ENCODE measurements at places on chromosomes 13 and 19.

DNA sequence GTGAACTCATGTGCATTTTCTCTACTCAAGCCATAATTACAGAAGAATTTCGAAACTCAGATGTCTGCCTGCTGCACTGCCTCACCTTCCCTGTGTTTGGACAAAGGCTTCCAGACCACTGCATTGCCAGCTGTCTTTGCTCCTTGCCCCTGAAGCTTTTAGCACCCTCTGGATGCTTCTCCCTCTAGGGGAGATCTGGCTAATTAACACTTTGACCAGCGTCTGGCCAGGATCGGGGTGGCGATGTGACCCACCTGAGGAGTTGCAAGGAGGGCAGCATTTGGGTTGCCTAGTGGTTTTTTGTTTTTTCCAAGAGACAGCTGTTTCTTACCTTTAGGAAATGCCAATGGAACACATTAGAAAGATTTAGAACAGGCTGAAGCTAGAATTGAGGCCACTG is 127.7 kb upstream of the ZNF536 start:
- no peak for DNase-seq

- DNase-seq: no peak
These were observed 4.4 kb downstream of the IFNL3 start for GRCh38 chr19:39240421-39240820.

GRCh38 chr19:49824662-49825061 is 6.6 kb downstream of the MED25 start:
- no peak for DNase-seq

- peak; percentile 43 for DNase-seq
These were observed 21.1 kb downstream of the ZNF473 start for GRCh38 chr19:50046649-50047503.

- DNase-seq: peak; percentile 35
These were observed 867 bp downstream of the WBP4 start for GRCh38 chr13:41061914-41062837.

- peak; percentile 51 for DNase-seq
These were observed 1.2 kb upstream of the ENOX1 start for GRCh38 chr13:43787997-43788396.

DNA sequence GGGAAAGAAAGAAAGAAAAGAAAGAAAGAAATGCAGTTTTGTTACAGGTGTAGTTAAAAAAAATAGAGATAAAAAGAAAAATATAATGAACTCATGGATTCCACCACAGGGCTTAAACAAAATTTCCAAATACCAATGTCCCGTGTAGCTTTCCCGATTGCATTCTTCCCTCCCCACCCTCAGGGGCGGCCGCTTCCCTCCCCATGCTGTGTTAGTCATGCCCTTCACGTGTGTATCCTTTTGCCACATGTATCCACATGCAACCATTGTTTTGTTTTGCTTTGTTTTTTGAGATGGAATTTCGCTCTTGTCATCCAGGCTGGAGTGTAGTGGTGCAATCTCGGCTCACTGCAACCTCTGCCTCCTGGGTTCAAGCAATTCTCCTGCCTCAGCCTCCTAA is 3.6 kb upstream of the KMT5C start:
- DNase-seq: peak; percentile 64

DNA sequence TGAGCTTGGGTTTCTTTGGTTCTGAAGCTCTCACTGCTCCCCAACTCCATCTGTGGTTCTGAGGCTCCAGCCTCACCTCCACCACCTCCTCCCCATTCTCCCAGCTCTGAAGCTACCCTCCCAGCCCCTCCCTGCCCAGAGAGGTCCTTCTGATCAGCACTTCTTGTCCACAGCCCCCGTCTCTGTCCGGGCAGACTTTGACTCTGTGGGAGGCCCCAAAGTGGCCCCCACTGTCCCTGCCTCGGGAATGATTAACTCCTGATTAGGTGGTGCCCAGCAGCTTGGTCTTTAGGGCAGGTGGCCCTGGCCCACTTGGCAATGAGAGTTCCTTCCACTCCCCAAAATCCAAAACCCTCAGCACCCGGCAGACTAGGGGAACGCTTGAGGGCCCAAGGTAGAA is 14.4 kb downstream of the EVI5L start:
- DNase-seq: no peak

GRCh38 chr19:35081201-35081600 is 34.4 kb upstream of the FXYD3 start:
- no peak for DNase-seq

GRCh38 chr19:8208922-8209461 is at the start of gene CERS4:
Gene CERS4, plus strand, starts transcription at chr19:8209370. Its CDS starts 41,707 bp downstream, at chr19:8251077.
- no peak for DNase-seq

DNA sequence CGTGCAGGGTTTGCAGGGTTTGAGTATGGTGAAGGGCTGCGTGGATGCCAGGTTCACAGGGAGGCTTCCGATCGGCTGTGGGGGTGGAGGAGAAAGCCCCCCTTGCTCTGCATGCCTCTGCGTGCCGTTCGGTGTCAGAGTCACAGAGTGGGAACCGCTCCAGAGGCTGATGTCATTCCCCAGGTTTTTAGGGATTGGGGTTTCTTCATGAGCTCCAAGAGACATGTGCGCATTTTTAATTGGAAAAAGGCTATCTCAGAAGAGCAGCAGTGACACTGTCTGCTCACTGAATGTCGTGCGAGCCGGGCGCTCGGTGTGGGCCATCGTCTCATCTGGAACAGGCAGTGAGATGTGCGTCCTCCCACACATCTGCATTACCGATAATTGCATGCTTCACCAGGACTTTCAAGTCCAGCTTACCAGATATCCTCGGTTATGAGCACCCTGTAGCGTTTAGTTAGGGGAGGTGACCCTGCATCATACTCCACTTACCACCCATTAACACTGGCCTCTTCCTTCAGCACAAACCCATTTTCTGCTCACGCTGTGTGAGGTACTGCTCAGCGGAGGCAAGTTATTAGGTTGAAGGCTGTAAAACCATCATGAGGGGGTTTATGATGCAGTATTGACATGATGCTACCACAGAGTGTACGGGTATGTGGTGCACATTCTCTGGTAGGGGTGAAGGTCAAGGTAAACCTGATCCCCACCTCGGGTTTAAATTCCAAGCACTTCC is 1.7 kb downstream of the MCF2L start:
- no peak for DNase-seq

- DNase-seq: no peak
These were observed 8.5 kb downstream of the ARID3A start for GRCh38 chr19:934197-934840.

GRCh38 chr19:39413272-39413910 is 922 bp downstream of the PLEKHG2 start:
- DNase-seq: peak; percentile 79

DNA sequence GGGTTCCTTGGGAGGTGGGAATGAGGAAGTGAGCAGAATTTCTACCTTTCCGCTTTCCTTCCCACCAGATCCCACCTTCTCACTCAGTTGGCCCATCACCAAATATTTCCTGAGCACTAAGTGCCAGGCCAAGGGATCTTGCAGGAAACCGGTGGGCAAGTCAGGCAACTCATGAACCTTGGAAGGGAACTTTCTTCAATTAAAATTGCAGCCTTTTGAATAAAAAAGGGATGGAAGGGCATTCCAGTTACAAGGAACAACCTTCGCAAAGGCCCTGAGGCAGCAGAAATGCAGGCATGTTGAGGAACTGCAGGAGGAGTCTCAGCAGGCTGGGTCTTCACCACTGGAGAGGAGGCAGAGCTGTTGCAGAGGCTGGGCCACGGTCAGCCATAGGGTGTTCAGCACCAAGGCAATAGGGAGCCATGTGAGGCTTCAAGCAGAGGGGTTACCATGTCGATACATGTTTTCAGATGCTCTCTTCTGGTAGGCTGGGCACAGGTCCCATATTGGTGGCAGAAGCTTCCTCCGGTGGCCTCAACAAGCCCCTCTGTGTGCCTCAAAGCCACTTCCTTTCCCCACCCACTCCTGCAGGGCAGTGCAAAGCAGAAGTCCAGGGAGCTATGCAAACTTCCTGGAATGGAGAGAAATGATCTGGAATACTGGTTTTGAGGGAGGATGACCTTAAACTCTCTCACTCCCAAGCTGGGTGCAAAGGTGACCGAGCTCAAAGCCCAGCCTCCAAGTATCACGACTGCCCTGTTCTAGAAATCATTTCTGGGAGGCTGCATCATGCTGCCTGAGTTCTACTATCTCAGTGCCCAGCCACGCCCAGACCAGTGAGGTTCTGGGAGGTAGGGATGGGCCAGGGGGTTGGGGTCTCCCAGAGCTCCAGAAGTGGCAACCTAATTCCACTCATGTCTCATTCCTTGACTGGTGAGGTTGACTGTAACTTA is at the start of gene FUT6:
Gene FUT6 (minus strand): TSS at position 638 of the 953 bp plus-strand sequence. CDS start 7,135 bp downstream, outside the sequence.
- DNase-seq: no peak

DNA sequence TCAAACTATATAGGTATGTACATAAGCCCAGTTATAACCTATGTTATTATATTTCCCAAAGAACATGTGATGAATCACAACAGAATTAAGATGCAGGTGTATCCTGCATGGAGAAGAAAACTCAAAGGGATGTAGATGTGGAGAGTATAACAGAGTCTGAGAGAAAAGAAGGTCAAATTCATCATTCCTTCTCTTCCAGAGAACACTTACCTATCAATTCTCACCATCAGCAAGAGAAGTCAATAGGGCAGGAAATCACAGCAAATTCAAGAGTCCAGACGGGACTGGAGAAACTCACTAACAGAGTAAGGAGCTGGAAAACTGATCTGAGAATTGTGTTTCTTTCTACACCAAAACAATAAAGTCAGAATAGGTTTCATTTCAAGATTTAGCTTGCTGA is 28.4 kb downstream of the DIAPH3 start:
- DNase-seq: no peak

Measured in foreskin fibroblast (primary cell).